Cortex of kidney (tissue), 1 donor: ENCODE measurements at places on chromosomes 6 and 20.

DNA sequence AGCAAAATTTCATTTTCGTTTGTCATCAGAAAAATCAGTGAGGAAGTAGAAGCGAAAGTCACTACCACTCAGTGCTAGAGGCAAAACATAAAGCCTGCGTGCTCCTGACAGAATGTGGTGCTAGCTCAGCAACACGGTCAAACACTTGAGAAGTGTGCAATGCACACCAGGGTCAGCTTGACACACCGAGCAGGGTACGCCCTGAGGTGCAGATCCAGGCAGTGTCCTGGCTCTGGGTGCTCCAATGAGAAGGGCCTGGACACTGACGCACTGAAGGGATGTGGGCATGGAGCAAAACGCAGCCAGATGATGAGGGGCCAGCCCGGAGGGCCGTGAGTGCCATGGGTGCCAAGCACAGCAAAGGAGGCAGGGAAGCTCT, 5.9 kb downstream of the RNASET2 start:
- DNase-seq = no peak

DNA sequence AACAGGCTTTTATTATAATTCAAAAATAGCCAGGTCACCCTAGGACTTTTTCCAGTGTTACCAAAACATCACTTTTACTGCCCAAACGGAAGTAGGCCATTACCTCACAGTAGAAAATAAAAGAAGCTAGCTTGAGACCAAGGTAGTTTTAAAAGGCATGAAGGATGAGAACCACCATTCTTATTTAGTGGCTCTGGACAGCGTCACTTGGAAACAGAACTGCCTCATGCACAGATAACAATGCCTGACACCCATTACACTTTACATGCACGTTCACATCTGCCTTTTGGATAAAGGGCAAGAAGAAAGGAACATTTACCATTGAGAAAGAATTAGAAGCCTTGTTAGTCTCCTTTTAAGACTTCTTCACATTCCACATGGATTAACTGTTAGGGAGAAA, 1.9 kb upstream of the PAQR8 start:
- no peak for DNase-seq

- DNase-seq = no peak
These were observed 139.4 kb downstream of the ID4 start for GRCh38 chr6:19976411-19977129.

DNA sequence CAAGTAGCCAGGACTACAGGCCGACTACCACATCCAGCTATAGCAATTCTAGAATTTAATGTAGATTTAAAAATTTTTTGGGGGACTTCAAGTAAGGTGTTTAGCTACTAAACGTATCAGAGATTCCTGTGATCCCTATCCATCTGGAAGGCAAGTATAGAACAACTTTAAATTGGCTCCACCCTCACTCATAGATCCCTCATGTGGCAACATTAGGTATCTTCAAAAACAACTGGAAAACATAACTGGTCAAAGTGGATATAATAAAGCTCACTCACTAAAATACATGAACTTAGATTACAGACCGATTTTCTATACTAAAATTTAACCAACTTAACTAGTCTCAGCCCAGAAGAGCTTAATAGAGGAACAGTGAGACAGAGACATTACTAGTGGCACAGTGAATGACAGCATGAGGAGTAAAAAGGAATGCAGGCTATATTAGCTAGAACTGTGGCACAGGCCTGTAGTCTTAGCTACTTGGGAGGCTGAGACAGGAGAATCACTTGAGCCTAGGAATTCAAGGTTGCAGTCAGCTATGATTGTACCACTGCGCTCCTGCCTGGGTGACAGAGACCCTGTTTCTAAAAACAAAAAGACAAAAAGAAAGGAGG, 14.7 kb downstream of the NUP153 start:
- no peak for DNase-seq

DNA sequence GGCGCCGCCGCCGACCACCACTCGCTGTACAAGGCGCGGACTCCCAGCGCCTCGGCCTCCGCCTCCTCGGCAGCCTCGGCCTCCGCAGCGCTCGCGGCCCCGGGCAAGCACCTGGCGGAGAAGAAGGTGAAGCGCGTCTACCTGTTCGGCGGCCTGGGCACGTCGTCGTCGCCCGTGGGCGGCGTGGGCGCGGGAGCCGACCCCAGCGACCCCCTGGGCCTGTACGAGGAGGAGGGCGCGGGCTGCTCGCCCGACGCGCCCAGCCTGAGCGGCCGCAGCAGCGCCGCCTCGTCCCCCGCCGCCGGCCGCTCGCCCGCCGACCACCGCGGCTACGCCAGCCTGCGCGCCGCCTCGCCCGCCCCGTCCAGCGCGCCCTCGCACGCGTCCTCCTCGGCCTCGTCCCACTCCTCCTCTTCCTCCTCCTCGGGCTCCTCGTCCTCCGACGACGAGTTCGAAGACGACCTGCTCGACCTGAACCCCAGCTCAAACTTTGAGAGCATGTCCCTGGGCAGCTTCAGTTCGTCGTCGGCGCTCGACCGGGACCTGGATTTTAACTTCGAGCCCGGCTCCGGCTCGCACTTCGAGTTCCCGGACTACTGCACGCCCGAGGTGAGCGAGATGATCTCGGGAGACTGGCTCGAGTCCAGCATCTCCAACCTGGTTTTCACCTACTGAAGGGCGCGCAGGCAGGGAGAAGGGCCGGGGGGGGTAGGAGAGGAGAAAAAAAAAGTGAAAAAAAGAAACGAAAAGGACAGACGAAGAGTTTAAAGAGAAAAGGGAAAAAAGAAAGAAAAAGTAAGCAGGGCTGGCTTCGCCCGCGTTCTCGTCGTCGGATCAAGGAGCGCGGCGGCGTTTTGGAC, 2.0 kb downstream of the SOX4 start:
- DNase-seq = no peak

DNA sequence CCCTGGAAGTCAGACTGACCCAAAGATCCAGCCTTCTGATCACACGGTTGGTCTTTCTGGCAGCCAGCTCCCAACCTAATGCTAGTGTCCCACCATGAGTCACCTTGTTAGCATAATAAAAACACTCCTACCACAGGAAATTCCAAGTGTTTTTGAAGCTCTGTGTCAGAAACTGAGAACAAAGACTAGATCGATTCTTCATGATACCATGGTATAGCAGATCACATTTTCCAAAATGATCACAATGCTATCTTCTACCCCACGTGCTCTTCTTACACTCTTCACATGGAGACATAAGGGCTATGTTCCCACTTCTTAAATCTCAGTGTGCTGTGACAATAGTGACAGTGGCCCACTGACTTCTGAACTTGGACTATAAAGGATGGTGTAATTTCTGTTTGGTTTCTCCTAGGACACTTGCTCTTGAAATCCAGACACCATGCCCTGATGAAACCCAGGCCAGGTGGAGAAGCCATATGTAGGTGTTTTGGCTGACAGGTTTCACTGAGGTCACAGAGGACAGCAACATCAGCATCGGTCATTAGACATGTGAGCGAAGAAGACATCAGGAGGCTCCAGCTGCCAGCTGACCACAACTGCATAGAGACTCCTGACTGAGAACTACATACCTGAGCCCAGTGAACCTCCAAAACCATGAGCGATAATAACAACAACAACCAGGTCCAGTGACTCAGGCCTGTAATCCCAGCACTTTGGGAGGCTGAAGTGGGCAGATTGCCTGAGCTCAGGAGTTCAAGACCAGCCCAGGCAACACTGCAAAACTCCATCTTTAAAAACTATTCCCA, 57.5 kb downstream of the MKKS start:
- DNase-seq = no peak

DNA sequence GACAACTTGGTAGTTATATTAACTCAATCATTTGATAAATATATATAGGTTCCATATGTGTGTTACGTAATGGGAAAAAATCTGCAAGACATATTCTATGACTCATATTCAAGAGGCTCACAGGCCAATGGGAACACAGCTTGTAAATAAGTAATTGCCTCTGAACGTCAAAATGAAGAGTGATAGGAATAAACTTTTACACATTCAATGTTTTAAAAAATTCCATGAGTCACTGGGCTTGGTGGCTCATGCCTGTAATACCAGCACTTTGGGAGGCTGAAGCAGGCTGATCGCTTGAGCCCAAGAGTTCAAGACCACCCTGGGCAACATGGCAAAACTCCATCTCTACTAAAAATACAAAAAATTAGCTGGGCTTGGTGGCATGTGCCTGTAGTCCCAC, 209.4 kb upstream of the MCHR2 start:
- no peak for DNase-seq

- DNase-seq = no peak
These were observed 42.0 kb downstream of the JARID2 start for GRCh38 chr6:15287670-15288375.
